ENCODE measurements at places on chromosomes 13 and 19. TPM values are rescaled to one million over a fixed set of nuclear protein-coding genes. Genes with fewer than 3 reads are reported as not detected.

Gene RGL3
- total RNA-seq, result 84.8 TPM

Gene ZNF17
- 17.4 TPM for total RNA-seq

GRCh38 chr13:51645761-51646670 is 61.8 kb downstream of the WDFY2 start:
- H3K4me3 ChIP-seq, result no peak overlapping the region
- peaks cover 3% of the 10 kb centered on the region for H3K36me3 ChIP-seq
- H3K4me1 ChIP-seq, result peaks cover 35% of the 10 kb centered on the region
- no peak for DNase-seq

Gene CYP4F8
- total RNA-seq, result not detected

Gene SPRY2
- 59.9 TPM for total RNA-seq

DNA sequence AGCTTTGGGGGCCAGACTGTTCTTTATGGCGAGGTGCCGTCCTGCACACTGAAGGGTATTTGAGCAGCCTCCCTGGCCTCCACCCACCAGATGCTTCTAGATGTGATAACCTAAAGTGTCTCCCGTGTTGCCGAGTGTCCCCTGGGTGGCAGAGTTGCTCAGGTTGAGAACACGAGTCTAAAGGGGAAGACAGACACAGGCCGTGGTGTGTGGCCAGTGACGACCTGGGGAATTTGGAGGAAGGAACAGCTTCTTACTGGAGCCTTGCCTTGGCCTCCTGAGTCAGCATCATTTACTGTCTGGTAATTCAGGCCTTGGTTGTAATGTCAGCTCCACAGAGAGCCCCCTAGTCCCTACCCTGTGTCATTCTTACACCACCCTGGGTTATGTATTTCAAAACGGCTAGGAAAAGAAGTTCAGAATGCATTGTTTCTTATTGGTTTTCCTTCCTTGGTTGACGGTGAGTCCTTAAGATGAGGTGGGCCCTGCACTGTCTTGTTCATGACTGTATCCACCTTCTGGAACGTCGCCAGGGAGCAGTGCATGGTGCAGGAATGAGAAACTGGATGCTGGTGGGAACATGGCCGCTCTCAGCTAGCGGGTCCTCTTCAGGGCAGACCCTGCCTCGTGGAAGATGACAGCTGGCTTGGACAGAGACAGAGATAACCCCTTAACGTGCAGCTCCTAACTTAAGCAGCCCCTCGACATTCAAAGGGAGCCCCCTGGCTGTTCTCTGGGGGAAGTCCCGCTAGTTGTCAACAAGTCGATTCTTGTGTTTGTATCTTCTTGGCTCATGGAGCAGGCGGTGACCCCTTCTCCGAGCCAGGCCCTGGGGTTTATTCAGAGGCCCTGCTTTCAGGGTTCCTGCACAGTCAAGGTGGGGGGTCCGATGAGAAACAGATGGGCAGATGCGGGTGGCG is 7.2 kb downstream of the SIN3B start:
- H3K4me3 ChIP-seq, result no peak overlapping the region
- H3K4me1 ChIP-seq, result peaks cover 2% of the 10 kb centered on the region
- no peak for DNase-seq
- no peaks in the 10 kb centered on the region for H3K27me3 ChIP-seq
- H3K27ac ChIP-seq, result no peak overlapping the region

Gene TUBA3C
- not detected for total RNA-seq

GRCh38 chr19:5354403-5354802 is 13.8 kb upstream of the PTPRS start:
- H3K27ac ChIP-seq, result no peak overlapping the region
- no peak overlapping the region for H3K4me3 ChIP-seq
- no peak for DNase-seq
- H3K36me3 ChIP-seq, result no peaks in the 10 kb centered on the region
- H3K27me3 ChIP-seq, result peaks cover 38% of the 10 kb centered on the region
- H3K4me1 ChIP-seq, result peaks cover 2% of the 10 kb centered on the region

- DNase-seq, result no peak
- peaks cover 17% of the 10 kb centered on the region for H3K4me1 ChIP-seq
- no peak overlapping the region for H3K4me3 ChIP-seq
- H3K27ac ChIP-seq, result no peak overlapping the region
- no peaks in the 10 kb centered on the region for H3K27me3 ChIP-seq
- H3K36me3 ChIP-seq, result no peaks in the 10 kb centered on the region
Observed at GRCh38 chr13:85417807-85418206, 381.4 kb downstream of the SLITRK6 start.

GRCh38 chr19:30959011-30959410 is 390.2 kb downstream of the TSHZ3 start:
- peaks cover 9% of the 10 kb centered on the region for H3K27me3 ChIP-seq
- DNase-seq, result no peak
- H3K36me3 ChIP-seq, result no peaks in the 10 kb centered on the region
- no peak overlapping the region for H3K4me3 ChIP-seq

Gene KLK1
- 0.40 TPM for total RNA-seq

- H3K27me3 ChIP-seq, result no peaks in the 10 kb centered on the region
- peaks cover 56% of the 10 kb centered on the region for H3K4me1 ChIP-seq
- H3K4me3 ChIP-seq, result no peak overlapping the region
- H3K27ac ChIP-seq, result no peak overlapping the region
- peaks cover 7% of the 10 kb centered on the region for H3K36me3 ChIP-seq
Observed at GRCh38 chr13:83943530-83944279, 61.4 kb upstream of the SLITRK1 start.

GRCh38 chr13:73368608-73369007 is 309.8 kb downstream of the KLF5 start:
- H3K4me1 ChIP-seq, result peaks cover 24% of the 10 kb centered on the region
- H3K36me3 ChIP-seq, result no peaks in the 10 kb centered on the region
- H3K27me3 ChIP-seq, result no peaks in the 10 kb centered on the region

- H3K27ac ChIP-seq, result no peak overlapping the region
- no peak for DNase-seq
- H3K4me1 ChIP-seq, result no peaks in the 10 kb centered on the region
- peaks cover 18% of the 10 kb centered on the region for H3K36me3 ChIP-seq
- no peaks in the 10 kb centered on the region for H3K27me3 ChIP-seq
Observed at GRCh38 chr13:45512098-45512496, 47.4 kb downstream of the COG3 start.

Gene SBK2
- 0.97 TPM for total RNA-seq

DNA sequence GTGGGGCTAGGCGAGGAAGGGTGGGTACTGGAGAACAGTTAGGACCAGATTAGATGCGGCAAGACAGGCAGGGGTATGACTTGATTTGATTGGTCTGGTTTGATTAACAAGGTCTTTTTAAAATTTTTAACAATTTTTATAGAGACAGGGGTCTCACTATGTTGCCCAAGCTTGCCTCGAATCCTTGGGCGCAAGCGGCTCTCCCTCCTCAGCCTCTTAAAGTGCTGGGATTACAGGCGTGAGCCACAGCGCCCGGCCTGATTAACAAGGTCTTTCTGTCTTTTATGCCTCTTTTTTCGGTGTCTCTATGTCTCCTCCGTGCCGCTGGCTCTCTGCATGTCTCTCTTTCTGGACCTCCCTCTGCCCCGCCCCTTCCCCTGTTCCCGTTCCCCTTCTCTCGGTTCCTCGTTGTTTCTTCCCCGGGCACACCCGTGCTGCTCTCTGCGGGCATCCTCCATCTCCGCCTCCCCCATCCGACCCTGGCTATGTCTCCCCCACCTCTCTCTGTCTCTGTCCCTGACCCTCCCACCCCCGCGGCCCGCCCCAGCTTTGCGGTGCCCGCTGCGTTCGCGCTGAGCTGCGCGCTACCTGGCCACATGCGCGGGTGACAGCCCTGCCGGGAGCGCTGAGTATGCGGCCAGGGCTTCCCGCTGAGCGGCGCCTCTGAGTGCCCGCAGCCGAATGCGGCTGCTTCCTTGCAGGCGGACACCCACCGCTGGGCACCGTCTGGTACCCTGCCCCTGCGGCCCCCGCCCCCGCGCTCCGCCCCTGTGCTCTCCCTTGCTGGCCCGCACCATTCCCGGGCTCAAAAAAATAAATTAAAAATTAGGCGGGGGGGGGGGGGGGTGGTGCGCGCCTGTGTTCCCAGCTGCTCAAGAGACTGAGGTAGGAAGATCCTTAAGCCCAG is 8.1 kb upstream of the SDHAF1 start:
- DNase-seq, result no peak
- H3K4me1 ChIP-seq, result peaks cover 3% of the 10 kb centered on the region
- H3K27ac ChIP-seq, result no peak overlapping the region
- peak overlapping the region; percentile 72 for H3K4me3 ChIP-seq

Gene FOXO1
- 31.7 TPM for total RNA-seq

GRCh38 chr19:4108767-4109625 is 14.9 kb downstream of the MAP2K2 start:
- H3K27ac ChIP-seq, result no peak overlapping the region
- no peak overlapping the region for H3K4me3 ChIP-seq
- DNase-seq, result no peak
- peaks cover 51% of the 10 kb centered on the region for H3K36me3 ChIP-seq

- no peak overlapping the region for H3K4me3 ChIP-seq
- peaks cover 11% of the 10 kb centered on the region for H3K4me1 ChIP-seq
- no peaks in the 10 kb centered on the region for H3K27me3 ChIP-seq
- no peak overlapping the region for H3K27ac ChIP-seq
- no peak for DNase-seq
Observed at GRCh38 chr13:109727251-109727650, 59.1 kb downstream of the IRS2 start.

- no peaks in the 10 kb centered on the region for H3K27me3 ChIP-seq
- peaks cover 34% of the 10 kb centered on the region for H3K4me1 ChIP-seq
- no peak overlapping the region for H3K4me3 ChIP-seq
- no peaks in the 10 kb centered on the region for H3K36me3 ChIP-seq
- no peak for DNase-seq
Observed at GRCh38 chr13:98927951-98928927, 49.6 kb downstream of the DOCK9 start.

Gene MEIS3
- total RNA-seq, result 277 TPM

Gene ZSCAN4
- not detected for total RNA-seq

DNA sequence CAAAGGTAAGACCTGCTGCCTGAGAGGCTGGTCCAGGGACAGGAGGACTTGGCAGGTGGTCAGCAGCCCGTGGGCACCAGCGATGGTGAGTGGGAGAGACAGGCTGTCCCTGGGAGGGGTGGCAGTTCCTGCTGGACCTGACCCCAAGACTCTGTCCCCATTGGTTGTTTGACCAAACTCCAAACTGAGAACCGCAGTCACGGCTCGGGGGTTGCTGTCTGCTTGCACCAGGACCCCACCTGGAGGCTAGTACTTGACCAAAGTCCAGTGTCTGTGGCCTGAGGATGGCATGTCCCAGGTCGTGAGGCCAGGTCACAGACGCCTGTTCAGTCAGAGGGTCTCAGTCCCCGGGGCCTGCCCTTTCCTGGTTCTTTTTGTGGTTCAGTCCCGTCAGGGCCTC is 9.9 kb upstream of the ZNF14 start:
- DNase-seq, result no peak
- no peak overlapping the region for H3K4me3 ChIP-seq
- no peaks in the 10 kb centered on the region for H3K27me3 ChIP-seq
- H3K36me3 ChIP-seq, result no peaks in the 10 kb centered on the region

Gene MEIOSIN
- total RNA-seq, result not detected

Gene ZNF428
- total RNA-seq, result 96.2 TPM

Gene GIPR
- 4.1 TPM for total RNA-seq

DNA sequence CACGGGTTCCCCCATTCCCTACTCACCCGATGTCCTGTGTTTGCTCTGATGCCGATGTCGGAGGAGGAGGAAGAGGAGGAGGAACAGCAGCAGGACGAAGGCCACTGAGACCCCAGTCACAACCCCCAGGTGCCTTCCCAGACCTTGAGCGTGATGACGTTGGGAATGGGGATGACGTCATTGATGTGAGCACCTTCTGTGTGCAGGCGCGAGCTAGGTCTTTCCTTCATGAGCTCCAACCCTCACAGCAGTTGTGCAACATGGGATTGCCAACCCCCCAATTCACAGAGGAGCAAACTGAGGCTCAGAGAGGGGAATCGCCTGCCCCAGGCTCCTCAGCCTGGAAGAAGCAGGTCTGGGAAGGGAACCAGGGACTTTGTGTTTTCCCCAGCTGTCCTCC is 4.2 kb downstream of the LILRB5 start:
- H3K4me1 ChIP-seq, result no peaks in the 10 kb centered on the region
- H3K27ac ChIP-seq, result no peak overlapping the region
- peaks cover 47% of the 10 kb centered on the region for H3K27me3 ChIP-seq
- H3K4me3 ChIP-seq, result no peak overlapping the region
- no peaks in the 10 kb centered on the region for H3K36me3 ChIP-seq

All from mesothelial cell of epicardium (in vitro differentiated cells).